Renal cortical epithelial cell (primary cell): ENCODE measurements at places on chromosomes 16 and 17.

DNA sequence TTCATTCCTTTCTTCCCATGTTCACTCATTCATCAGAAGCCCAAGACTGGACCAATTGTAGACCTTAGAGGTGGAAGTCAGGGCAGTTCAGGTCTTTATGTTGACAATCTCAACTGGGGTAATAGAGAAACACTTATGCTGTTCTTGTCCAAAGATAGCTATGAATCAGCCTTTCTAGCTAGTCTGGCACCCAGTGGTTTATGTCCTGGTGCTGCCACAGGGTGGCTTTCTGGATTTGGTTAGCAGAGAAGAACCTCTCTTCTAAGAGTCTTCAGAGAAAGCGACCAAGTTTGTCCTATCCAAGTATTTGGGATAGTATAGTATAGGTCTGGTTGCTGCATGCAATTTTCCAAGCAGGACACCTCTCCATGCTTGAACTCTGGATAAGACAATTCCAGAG lies 83.3 kb downstream of the NOG start:
- peak; percentile 18 for DNase-seq

- peak; percentile 60 for DNase-seq
Observed at GRCh38 chr17:17575360-17576251, 15.9 kb downstream of the PEMT start.

DNA sequence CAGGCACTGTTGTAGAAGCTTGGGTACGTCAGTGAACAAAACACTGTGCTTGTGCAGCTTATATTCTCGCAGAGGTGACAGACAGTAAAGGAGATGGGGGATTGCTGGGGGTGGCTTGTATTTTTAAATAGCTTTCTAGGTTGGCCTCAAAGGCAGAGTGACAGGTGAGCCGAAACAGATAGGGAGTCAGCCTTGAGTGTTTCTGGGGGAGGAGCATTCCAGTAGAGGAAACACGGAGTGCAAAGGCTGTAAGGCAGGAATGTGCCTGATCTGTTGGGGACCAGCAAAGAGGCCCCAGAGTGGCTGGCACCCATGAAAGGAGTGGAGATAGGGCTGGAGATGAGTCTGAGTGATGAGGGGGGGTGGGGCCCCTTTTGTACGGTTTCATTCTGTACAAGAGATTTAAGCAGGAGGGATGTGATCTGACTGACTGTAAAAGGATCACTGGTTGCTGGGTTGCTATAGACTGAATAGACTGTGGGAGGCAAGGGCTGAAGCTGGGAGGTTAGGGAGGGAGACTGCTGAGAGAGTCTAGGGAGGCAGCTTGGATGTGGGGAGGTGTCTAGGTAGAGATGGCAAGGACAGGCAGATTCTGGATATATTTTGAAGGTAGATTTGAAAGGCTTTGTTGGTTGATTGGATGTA lies 15.2 kb downstream of the NUP93 start:
- no peak for DNase-seq

DNA sequence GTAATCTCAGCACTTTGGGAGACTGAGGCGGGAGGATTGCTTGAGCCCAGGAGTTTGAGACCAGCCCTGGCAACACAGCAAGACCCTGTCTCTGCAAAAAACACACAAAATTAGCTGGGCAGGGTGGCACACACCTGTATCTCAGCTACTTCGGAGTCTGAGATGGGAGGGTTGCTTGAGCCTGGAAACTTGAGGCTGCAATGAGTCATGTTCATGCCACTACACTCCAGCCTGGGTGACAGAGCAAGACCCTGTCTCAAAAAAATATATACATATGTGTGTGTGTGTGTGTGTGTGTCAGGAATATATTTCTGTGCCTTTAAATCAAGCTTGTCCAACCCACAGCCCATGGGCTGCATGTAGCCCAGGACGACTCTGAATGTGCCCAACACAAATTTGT lies 55.2 kb downstream of the CRISPLD2 start:
- DNase-seq = no peak

- DNase-seq = no peak
Observed at GRCh38 chr16:55834049-55834448, 1.2 kb upstream of the CES1 start.

DNA sequence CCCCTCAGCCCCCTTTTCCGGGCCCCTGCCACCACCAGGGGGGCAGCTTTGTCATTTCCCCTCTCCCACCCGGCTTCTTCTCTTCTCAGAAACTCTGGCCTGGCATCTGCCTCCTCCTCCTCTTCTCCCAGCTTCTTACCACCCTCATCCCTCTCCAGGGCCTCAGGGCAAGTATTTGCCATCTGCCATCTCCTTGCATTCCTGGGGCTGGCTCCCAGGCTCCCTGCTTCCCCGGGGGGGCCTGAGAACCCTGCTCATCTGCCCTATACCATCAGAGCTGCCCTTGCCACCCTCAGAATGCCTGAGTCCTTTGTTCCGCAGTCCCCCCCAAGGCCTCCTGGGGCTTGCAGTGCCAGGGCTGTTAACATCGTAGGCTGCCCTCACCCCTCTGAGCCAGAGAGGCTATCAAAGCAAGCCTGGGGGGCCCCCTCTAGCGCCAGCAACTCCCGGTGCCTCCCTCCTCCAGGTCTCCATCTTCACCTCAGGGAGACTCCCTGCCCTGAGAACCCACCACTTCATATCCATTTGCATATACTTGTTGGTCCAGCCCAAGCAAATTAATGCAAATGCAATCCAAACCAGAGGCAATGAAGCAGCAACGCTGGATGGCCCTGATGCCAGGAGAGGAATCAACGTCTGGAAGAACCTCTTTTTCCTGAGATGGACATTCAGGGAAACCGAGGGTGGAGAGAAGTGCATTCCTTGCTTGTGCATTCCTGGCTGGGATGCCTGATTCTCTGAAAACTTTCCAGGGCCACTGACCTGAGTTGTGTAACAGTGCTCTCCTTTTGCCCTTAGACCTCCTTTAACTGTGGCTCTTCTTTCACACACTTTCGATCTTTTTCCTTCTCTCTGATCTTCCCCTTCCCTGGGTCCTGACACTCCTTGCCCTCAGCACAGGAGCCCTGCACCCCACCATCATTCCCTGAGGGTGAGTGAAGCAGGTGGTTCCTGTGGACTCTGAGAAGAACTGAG lies 20.7 kb upstream of the SP2 start:
- peak; percentile 32 for DNase-seq

- no peak for DNase-seq
Observed at GRCh38 chr16:10933865-10934264, 8.4 kb downstream of the DEXI start.

GRCh38 chr17:55281649-55282378 lies 17.1 kb downstream of the HLF start:
- no peak for DNase-seq

GRCh38 chr17:68501074-68501473 lies 11.2 kb upstream of the PRKAR1A start:
- no peak for DNase-seq

DNA sequence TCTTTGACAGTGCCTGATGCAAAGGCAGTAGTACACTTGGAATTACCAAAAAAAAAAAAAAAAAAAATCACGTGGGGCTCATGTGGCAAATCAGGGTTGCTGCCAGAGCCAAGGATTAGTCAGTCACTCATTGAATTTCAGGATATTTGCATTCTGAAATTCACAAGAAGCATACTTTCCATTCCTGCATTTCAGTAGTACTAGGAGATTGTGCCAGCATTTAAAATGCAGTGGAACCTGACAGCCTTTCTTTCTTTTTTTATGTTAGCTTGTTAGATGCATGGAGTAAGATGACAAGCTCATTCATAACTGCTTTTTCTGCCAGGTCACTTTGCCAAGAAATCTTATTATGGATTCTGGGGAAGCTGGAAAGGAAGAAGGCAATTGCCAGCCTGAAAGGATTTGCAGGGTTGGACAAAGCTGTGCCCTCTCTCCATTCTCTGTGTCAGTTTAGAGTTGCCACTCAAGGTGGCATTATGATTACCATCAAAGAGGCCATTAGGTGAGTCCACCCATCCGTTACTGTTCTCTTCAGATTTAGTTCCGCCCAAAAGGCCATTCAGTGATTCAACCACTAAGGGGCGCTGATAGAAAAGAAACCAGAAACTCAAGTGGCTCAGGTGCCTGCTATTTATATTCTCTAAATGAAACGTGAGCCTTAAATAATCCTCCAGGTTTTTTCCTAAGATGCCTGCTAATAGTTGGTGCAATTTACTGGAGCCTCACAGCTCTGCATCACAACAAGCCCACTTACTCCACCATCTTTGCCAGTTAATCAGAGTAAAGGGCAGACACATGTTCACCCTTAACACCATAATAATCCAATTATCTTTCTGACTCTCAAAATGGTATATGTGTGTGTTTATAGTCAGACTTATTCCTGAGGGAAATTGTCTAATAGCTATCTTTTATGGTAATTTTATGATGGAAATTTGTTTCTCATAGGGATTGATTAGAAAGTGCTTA lies 59.0 kb downstream of the TANGO6 start:
- DNase-seq = peak; percentile 79

- no peak for DNase-seq
Observed at GRCh38 chr17:7951143-7951792, 19.3 kb downstream of the CNTROB start.

DNA sequence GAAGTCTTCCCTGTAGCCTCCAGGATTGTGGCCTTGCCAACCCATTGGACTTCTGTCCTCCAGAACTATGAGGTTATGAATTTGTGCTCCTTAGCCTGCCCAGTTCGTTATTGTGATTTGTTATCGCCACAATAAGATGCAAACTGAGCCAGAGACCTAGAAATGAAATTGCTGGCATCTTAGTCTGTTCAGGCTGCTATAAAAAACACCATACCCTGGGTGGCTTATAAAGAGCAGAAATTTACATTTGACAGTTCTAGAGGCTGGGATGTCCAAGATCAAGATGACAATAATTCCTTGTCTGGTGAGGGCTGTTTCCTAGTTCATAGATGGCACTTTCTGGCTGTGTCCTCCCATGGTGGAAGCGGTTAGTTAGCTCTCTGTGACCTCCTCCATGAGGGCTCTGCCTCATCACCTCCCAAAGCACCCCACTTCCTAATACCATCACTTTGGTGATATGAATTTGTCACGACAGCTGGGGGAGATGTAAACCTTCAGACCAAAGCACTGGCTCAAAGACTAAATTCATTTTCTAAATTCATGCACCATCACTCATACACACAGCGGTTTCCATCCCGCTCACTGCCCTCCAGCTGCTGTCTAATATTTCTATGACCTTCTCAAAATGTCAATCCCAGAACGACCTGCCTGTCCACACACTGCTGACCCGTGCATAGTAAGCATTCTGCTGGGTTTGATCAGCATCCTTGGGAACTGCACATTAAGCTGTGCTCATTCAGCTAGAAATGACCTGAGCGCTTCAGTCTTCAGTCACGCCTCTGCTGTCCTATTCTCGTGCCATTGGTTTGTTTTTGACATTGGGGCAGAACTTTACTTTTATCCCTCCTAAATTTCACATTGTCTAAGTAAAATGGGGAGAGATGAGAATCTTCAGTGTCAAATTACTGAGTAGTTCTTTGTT lies 36.6 kb downstream of the GINS3 start:
- DNase-seq = no peak

- peak; percentile 6 for DNase-seq
Observed at GRCh38 chr17:57732062-57732461, 13.0 kb downstream of the CCDC182 start.

GRCh38 chr17:75315541-75316243 lies 26.5 kb upstream of the SLC25A19 start:
- DNase-seq = no peak

- DNase-seq = no peak
Observed at GRCh38 chr16:58456193-58456592, 43.8 kb upstream of the NDRG4 start.

DNA sequence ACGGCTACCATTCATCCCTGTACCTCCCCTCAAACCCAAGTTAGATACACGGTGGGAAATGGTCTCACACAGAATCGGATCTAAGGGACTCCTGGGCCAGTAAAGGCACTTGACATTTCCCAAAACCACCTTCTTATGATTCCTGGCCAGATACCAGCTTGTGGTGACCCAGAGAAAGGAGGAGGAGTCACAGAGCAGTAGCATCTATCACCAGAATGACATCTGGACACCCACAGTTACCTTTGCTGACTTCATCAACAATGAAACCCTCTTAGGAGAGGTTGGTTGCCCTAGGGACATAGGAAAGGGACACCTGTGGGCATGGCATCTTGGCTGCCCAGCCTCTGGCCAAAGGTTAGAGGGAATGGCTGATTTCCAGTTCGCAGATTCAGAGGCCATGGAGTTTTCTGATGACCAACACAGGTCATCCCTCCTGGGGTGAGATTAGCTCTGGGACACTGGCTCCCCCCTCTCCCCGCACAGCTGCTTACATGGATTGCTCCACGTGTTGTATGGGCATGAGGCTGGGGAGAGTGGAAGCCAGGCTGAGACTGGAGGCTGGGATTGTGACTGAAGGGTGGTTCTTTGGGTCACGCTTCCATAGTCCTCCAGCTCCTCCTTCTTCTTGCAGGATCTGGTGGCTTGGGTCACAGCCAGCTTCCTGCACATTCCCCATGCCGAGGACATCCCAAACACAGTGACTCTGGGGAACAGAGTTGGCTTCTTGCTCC lies 1.4 kb upstream of the AOC3 start:
- DNase-seq = peak; percentile 65

DNA sequence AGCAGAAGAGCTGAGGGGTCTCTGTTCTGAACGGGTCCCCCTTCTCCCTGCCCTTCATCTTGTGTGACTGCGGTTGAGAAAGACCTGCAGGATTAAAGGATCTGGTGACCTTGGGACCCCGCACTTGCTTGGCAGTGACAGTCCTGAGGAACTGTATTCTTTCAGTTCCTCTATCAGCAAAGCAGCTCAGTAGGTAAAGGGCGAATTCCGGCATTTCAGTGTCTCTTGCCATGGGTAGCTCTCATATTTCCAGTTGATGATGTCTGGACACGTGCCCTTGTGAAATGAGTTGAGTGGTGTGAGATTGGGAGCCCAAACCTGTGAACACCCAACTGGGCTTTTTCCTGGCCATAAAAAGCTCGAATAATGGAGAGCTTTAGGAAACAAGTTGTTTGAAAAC lies 135.7 kb downstream of the PRKCA start:
- DNase-seq = no peak

DNA sequence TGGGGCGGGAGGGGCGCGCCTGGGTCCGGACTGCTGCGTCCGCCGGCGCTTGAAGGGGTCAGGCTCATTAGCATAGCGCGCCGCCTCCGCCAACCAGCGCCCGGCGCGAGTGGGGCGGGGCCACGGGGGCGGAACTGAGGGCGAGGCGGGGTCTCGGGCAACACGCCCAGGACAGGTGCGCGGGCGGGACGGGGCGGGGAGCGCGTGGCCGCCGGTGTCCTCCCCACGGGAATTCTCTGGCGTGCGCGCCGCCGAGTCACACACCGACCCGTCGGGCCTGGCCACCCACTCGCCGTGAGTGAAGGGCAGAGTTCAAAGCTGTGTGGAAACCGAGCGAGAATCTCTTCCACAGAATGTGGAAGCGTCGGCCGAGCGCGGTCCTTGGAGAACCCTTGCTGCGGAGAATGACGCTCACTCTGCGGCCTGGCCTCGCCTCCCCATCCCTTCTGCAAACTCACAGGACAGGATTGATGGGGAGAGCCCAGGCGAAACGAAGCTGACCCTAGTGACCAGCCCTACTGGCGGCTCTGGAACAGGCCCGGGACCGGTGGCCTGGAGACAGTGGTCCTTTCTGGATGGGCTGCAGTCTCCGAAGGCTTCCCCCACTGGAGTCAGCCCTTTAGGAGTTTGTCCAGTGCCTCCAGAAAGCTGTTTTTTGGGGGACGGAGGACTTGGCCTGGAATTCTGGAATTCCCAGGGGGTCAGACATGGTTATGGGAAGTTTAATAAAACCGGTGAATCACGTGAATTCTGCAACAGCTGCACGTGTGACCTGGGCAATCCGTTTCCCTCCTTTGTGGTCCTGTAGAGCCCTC lies at the start of gene SNAI3:
Gene SNAI3 (minus strand): TSS at position 69 of the 815 bp plus-strand sequence. CDS start 101 bp downstream, outside the sequence.
- no peak for DNase-seq
